A549 treated with dexamethasone at 1 μM for 4 hours (cell line): ENCODE measurements at places on chromosomes 1 and 21. TPM values are rescaled to one million over a fixed set of nuclear protein-coding genes. Genes with fewer than 3 reads are reported as not detected.

Gene RASAL2
- 14.3 to 24.8 TPM (median 18.7 TPM) in 5 replicates for total RNA-seq

Gene GBP1
- total RNA-seq = 0.07 to 0.21 TPM (median 0.10 TPM) in 5 replicates

Gene FYB2
- total RNA-seq = not detected in 5 replicates

Gene RPTN
- 0.02 TPM in 1 of 5 replicates, not detected in the others for total RNA-seq

Gene TMEM81
- 1.6 to 3.0 TPM (median 2.3 TPM) in 5 replicates for total RNA-seq

Gene TPTE
- total RNA-seq = not detected in 5 replicates

Gene PADI2
- total RNA-seq = 0.72 to 1.4 TPM (median 1.2 TPM) in 5 replicates

Gene TDRD5
- total RNA-seq = 0.04 to 0.07 TPM (median 0.05 TPM) in 4 of 5 replicates, not detected in the other

Gene CLDN17
- total RNA-seq = not detected in 5 replicates

Gene NBPF20
- 2.9 to 3.4 TPM (median 3.3 TPM) in 5 replicates for total RNA-seq

Gene CORT
- total RNA-seq = 0.08 to 0.30 TPM (median 0.24 TPM) in 5 replicates

Gene OLFML2B
- 0.33 to 0.68 TPM (median 0.51 TPM) in 5 replicates for total RNA-seq

Gene LRRC71
- total RNA-seq = 0.08 to 0.12 TPM (median 0.10 TPM) in 5 replicates

Gene SERPINC1
- total RNA-seq = 0.06 to 0.16 TPM (median 0.13 TPM) in 4 of 5 replicates, not detected in the other

Gene GJB3
- total RNA-seq = 10.9 to 20.9 TPM (median 15.7 TPM) in 5 replicates

Gene TTC24
- not detected in 5 replicates for total RNA-seq

Gene AMY2A
- not detected in 5 replicates for total RNA-seq

Gene ADAM30
- total RNA-seq = not detected in 5 replicates

Gene GABRD
- total RNA-seq = 0.39 to 0.74 TPM (median 0.44 TPM) in 5 replicates

Gene OR10R2
- not detected in 5 replicates for total RNA-seq

Gene FAM163A
- not detected in 5 replicates for total RNA-seq

Gene CFAP107
- total RNA-seq = not detected in 5 replicates

Gene B4GALT3
- total RNA-seq = 20.3 to 26.3 TPM (median 25.3 TPM) in 5 replicates
